Astrocyte of the spinal cord (primary cell): ENCODE measurements at places on chromosomes 3 and 15.

DNA sequence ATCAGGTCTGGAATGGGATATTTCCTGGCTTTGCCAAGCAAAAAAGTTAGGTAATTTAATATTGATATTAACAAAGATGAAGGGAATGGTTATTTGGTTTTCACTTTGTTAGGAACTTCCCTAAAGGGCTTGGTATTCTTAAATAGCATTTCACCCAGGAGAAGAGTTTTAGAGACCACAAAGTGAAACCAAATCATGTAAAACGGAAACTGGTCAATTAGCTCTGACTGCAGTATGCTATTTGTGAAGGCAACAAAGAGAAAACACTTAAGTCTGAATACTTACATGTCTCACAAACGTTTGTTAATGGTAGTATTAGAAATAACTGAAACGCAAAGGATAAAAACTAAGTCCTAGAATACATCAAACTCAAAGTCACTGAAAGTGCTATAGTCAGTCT lies 32.4 kb upstream of the SETMAR start:
- no peak for DNase-seq

DNA sequence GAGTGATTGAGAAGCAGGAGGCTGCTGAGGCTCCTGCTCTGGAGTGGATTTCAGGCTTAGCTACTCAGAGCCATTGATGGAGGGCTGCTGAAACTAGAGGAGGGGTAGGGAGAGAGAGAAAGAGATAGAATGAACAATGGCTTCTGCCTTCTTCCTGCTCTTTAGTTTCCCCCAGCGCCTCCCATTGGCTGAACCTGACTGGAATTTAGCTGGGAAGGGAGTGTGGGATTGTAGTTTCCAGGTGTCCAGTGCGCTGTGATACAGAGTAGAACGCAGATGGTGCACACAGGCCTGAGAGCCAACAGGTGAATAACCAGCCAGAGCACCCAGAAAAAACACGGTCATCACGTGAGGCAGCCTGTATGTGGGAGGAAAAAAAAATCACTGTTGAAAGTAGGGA lies 140.1 kb downstream of the IL20RB start:
- no peak for DNase-seq

DNA sequence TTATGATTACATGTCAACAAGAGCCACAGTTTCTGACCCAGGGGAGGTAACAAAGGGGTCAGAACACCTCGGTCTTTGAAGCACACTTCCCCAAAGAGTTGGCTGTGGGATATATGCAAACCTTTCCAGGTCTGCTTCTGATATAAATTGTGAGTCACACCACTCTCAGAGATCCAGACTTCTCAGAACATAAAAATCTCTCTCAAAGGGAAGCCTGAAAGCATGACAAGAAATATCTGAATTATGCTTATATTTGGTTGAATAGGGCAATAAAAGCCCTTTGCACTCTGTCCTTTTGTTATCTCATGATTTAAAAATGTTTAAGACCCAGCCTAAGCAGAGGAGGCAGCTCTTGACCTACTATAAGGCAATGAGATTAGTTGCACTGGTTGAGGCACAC lies 56.8 kb downstream of the MYH15 start:
- DNase-seq: peak; percentile 47

DNA sequence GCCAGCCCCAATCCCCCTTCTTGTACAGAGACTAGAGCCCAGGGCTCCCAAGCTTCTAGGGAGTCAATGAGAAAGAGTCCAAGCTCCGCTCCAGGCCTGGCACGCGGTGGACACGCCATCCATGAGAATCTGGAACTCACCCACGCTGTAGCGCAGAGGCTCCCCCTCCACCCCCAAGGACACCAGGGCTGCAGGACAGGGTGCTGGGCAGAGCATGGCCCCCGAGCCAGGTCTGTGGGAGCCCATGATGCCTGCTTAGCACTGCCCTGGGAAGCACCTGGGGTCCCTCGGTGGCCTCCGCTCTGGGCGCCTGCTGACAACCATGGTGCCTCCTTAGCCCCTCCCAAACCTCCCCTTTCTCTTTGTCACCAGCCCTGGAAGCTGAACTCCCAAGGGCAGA lies 28.5 kb downstream of the ACSBG1 start:
- no peak for DNase-seq

GRCh38 chr3:16784973-16785372 lies 99.8 kb upstream of the PLCL2 start:
- DNase-seq: no peak

DNA sequence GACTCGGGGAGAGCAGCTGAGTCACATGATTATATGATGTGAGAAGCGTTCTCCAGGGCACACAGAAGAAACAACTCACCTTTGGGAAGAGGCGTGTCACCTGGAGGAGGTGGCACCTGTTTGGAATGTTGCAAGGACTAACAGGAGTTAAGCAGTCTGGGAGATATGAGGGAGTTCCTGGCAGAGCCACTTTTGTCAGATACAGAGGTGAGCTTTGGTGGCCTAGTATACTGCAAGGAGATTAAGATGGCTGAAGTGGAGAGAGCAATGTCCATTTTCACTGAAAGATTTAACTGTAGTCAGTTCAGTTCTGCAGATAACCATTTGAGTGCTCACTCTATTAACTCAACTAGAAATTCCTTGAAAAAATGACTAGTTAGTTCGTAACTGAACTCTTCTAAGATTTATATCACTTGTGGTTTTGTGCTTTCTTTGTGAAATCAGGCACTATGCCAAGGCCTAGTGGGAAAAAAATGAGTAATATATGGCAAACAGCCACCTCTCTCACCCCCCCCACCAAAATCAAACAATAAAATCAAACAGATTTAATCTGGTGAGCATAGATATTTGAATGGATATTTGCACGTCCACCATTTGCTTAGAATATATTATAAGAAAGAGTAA lies 61.3 kb downstream of the CRYBG3 start:
- DNase-seq: peak; percentile 73

DNA sequence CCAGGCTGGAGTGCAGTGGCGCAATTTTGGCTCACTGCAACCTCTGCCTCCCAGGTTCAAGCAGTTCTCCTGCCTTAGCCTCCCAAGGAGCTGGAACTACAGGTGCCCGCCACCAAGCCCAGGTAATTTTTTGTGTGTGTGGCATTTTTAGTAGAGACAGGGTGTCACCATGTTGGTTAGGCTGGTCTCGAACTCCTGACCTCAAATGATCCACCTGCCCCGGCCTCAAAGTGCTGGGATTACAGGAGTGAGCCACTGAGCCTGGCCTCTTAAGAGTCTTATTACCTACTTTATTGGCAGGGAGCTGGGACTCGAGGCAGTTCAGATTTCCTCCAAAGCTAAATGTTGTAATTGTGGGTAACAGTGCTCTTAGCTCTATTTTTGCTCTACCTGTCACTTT lies 16.4 kb downstream of the PXYLP1 start:
- no peak for DNase-seq

DNA sequence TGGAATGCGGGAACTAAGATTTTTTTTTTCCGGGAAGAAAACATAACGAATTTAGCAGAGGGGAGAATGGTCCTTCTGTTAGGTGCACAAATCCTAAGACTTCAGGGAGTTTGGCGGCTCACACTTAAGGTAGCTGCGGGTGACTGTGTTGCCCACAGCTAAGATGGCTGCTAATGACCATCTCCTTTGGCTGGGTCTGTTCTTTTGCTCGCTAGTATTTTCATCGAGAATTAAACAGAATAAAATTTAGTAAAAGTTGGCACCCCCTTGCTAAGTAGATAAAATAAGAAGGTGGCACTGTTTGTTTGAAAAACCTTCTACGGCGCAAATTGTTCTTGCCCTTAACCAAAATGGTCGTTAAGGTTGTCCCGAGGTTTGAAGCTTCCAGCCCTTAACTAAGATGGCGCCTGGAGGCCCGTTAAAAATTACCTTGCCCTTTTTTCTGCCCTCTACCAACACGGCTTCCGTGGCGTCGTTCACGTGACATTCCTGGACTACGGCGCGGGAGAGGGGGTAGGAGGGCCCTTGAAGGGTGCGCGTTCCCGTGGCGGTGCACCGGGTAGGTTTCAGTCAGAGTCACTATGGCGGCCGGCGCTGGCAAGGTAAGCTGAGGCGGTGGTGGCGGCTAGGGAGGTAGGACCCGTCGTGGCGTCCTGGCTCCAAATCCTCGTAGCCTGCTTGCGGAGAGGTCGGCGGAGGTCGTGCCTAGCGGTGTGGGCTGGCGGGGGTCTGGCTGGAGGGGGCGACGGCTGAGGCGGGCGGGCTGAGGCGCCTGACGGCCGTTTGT lies at the start of gene SLMAP:
TSS of gene SLMAP (plus strand) at position 569 of the 787 bp plus-strand sequence. CDS start 1,343 bp downstream, outside the sequence.
- DNase-seq: peak; percentile 98

- no peak for DNase-seq
These were observed 54.1 kb upstream of the MNS1 start for GRCh38 chr15:56519000-56519399.

DNA sequence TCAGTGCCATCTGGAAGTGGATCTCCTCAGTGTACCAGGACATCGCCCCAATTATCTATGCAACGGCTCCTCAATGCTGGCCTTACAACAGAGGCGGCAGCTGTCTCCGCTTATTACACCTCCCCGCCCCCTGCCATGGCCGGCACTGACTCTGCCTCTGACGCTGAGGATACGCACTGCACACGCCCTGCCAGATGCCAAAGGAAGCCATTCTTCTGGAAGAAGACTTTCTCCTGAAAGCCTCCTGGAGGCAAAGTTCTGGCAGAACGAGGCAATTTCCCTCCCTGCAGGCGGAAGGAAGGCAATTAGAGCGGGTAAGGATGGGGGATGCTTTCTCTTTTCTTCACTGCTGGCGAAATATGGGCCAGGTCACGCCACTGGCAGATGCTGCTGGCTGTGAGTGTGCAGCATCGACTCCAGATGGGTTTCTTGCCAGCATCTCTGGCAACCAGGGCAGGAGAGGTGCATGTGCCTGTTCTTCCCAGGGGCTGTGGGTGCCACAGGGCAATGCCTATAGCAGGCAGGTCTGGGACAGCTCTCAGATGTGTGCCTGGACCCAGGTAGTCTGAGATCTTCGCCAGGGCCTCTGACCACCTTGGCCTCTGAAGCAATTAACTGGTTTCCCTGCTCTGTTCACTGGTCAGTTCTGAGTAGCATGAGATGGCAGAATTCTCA lies 62.2 kb upstream of the MRPS22 start:
- DNase-seq: no peak

DNA sequence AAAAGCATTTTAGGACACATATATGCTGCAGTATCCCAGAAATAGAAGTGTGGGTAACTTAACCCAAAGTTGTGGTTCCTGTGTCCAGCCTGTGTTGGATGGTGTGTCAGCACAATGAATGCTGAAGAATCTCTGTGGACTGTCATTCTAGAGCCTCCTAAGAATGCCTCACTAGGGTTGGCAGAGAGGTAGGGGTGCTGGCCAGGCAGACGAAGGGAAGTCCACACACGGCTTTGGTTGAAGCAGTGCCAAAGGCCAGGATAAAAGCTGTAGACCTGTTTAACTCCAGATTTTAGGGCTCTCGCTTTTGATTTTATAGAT lies 43.7 kb upstream of the TIPARP start:
- DNase-seq: no peak

DNA sequence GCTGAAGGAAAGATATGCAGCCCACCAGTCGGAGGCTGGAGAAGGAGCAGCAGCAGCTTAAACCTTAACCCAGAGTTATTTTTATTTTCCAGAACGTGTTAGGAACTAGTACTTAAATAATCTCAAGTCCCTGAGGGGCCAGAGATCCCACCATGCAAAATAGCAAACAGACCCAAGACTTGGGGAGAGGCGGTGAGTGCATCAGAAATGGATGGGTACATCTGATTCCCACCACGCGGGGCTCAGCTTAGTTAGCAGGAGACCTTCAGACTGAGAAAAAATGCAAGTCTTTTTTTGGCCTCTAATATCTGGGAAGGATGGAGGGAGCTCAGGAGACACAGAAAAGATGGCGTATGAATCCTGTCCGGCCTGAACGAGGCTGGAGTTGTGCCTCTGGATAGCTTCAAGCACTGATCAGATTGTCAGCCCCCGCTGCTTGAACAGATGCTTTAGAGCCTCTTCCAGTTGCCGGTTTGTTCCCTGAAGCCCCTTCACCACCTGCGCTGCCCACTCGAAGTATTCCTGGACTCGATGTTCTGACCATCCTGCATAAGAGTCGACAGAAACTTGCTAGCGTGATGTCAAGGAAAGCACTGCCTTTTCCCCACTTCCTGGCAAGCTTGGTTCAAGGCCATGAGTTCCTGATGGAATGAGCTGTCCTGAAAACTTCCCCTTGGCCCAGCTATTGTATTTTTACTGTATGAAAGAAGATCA lies 1.3 kb downstream of the HDDC3 start:
- no peak for DNase-seq

DNA sequence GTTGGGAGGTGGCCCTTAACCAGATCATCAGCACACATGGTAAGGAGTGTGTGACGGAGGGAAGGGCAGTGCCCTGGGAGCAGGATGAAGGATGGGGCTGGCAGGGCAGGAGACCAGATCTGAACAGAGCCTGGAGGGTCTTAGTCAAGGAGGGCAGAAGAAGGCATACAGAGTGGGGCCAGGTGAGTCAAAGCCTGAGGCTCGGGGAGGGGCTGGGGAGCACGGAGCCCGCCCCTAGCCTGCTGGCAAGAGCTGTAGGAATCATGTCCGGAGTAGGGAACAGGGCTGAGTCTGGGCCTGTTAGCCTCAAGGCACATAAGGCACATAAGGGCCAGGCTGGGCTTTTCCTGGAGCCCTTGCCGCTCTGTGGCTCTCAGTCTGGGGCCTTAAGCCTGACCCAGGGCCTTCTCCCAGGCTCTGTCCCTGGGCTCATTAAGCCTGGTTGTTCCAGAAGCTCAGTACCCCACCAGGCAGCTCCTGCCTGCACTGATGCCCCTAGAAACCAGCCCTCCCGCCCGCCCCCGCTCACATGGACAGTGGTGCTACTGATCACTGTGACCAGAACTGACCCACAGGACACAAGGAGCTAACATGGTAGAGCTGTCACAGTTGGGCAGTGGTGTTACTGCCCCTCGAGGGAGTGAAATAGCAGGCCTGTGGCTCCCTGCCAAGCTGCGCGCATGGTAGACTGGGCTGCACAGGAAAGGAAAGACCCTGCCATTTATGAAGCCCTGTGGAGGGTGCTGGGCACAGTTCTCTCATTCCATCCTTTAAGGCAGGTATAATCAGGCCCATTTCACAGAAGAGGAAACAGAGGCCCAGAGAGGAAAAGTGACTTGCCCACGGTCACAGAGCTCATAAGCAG lies 14.6 kb downstream of the ISG20 start:
- no peak for DNase-seq

GRCh38 chr3:128353991-128354687 lies 112.6 kb downstream of the DNAJB8 start:
- DNase-seq: peak; percentile 42

DNA sequence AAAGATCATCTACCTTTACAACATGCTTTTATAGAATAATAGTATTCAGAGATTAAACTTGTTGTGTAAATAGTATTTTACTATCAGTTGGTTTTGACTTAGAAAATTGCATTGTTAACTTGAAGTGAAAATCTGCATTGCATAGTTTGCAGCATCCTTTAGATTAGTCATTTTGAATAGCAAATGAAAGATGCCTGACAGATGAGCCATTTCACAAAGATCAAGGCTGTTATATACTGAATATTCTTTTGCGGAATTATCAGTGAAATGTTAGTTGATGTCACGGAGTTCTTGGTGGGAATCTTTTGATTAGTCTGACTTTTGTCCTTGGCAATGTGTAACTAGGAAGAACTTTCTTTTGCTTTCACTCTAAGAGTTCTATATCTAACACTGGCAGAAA lies 24.5 kb downstream of the RSRC1 start:
- no peak for DNase-seq
